ENCODE measurements at places on chromosomes 12 and 14.

GRCh38 chr14:104224506-104225277 is 86.3 kb downstream of the KIF26A start:
- peak; percentile 52 for DNase-seq

DNA sequence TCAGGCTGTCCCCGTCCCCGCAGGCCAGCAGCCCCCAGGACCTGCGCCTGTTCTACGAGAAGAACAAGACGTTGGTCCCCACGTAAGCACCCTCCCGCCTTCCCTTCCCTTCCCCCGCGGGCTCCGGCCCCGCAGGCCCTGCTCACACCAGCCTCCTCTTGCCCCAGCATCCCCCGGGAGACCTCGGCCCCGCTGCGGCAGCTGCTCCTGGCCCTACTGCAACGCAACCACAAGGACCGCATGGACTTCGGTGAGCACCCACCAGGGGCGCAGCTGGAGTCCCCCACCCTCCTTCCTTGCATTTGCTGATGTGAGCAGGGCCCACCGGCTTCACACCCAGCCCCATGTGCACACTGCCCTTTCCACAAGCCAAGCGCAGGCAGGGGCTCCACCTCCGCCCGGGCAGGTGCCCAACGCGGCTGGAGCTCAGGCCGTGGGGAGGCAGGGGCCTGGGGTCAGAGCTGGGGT is 15.4 kb downstream of the ULK1 start:
- no peak for DNase-seq

GRCh38 chr12:89840162-89840922 is 131.7 kb upstream of the ATP2B1 start:
- no peak for DNase-seq

- DNase-seq: no peak
These were observed 152.4 kb upstream of the ATP2B1 start for GRCh38 chr12:89861086-89861485.

GRCh38 chr14:42335918-42336317 is 729.2 kb downstream of the LRFN5 start:
- no peak for DNase-seq

DNA sequence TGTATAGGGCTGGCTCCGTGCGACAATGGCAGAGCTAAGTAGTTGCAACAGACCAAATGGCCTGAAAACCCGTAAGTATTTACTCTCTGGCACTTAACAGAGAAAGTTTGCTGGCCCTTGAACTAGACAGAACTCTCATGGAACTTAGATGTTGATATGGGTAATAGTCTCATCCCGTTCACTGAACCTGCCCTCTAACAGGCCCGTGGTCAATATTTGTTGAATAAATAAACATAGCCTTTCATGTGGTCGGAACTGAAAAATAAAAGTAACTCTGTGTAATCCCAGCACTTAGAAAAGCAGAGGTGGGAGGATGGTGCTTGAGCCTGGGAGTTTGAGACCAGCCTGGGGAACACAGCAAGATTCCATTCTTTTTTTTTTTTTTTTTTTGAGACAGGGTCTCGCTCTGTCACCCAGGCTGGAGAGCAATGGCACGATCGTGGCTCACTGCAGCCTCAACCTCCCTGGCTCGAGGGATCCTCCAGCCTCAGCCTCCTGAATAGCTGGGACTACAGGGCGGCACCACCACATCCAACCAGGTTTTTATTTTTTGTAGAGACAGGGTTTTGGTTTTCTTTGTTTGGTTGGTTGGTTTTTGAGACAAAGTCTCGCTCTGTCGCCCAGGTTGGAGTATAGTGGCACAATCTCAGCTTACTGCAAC is 29.7 kb downstream of the KDM2B start:
- no peak for DNase-seq

GRCh38 chr12:51548241-51548640 is 42.8 kb upstream of the SCN8A start:
- DNase-seq: no peak

DNA sequence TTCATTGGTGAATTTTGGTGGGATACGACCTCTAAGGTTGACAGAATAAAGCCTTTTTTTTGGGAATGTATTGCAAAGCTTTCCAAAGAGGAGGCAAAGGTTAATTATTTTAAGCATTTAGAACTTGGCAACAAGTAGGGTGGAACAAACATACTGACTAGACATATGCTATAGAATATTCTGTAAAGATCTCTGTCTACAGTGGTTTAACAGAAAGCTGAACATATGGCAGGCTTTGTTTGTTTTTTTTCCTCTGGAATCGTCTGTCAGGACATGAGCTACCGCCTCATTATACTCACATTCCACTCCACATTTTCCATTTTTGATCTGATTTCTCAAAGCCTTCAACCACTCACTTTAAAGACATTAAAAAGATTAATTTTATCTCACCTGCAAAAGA is 153.4 kb upstream of the PELI2 start:
- peak; percentile 93 for DNase-seq

DNA sequence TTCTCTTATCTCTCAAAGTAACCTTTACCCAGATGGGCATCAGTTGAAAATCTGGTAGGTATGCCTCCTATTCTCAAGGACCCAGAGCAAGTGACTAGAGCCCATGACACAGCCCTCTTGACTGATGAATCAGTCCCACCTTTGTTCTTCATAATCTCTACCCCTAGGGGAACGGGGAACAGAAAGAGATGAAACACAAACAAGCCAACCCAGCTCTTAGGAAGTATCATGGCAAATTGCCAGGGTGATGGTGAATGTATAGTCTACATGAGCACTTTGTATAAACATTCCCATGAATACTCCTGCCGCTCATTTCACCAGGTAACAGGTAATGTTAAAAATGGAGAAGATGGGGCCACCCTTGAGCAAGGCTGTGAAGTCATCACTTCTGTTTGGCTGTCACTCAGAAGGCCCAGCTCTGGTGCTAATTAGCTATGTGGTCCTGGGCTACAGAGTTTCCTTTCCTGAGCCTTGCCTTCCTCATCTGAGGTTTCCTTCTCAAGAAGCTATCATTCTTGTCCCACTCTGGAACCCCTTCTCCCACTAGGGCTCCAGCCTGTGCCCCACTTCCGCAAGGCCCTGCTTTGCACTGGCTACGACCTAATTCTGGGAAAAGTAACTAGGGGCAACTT is 161.7 kb downstream of the ANO2 start:
- no peak for DNase-seq

GRCh38 chr12:24902511-24903328 is 46.2 kb downstream of the BCAT1 start:
- DNase-seq: no peak

DNA sequence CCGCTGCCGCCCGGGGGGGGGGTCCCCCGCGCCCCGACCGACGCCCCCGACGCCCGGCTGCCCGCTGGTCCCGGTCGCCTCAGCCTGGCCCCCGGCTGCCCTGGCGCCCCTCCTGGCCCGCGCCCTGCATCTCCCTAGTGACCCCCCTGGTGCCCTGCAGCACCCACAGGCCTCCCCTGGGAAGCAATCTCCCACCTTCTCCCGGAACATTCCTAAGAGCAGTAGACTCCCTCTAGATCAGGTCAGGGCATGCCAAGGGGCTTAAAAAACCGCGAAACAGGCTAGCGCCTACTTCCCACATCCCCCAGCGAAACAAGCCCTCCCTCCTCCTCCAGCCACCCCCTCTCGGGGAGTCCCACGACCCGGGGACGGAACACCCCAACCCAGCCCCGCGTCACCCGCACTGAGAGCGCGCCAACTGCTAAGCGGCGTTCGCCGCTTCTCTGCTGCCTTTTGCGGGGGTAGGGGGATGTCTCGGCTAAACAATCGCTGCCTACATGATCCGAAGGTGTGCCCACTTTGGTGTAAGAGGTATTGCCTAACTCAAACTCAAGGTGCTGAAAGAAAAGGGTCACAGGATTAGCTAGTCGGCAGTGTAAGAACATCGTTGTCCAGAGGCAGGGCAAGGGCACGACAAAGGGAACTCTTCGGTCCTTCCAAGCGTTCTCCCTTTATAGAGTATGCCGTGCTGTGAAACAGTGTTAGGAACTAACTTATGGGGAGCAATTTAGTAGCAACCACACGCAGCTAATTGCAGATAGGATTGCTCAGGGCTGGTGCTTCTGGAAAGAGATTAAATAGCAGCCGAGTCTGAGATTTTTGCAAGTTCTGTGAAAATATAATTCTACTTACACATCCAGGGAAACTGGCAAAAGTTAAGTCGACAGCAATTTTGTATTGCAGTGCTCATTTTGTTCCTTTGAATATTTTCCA is 619 bp upstream of the NTN4 start:
- peak; percentile 28 for DNase-seq

- no peak for DNase-seq
These were observed 12.2 kb upstream of the CCDC60 start for GRCh38 chr12:119322301-119322723.

- DNase-seq: peak; percentile 79
These were observed 157.5 kb upstream of the HIF1A start for GRCh38 chr14:61537563-61538463.

- no peak for DNase-seq
These were observed 50.9 kb downstream of the TRAF3 start for GRCh38 chr14:102828151-102828550.

GRCh38 chr12:23880988-23881387 is 68.5 kb downstream of the SOX5 start:
- no peak for DNase-seq

GRCh38 chr12:32821710-32822109 is 66.0 kb upstream of the YARS2 start:
- DNase-seq: no peak
